ENCODE measurements at places on chromosomes 5 and 9.

DNA sequence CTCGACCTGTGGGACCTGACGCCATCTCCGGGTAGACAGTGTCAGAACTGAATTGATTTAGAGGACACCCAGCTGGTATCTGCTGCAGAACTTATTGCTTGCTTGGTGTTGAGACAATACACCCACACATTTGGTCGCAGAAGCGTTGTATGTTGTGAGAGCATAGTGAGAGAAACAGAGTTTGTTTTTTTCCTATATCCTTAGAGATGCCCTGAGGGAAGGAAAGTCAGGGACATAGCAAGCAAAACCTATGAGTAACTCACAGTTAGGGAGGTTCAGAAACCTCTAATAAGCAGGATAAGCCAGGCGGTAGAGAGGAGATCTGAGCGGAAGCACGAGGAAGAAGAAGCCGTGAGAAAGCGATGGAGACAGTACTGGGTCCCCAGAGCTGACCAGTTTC, 59.8 kb downstream of the PTCD2 start:
- no peak for DNase-seq

GRCh38 chr5:8577792-8578191, 708.8 kb downstream of the MTRR start:
- DNase-seq, result no peak

GRCh38 chr5:150164211-150164980, 2.2 kb upstream of the CDX1 start:
- no peak for DNase-seq

DNA sequence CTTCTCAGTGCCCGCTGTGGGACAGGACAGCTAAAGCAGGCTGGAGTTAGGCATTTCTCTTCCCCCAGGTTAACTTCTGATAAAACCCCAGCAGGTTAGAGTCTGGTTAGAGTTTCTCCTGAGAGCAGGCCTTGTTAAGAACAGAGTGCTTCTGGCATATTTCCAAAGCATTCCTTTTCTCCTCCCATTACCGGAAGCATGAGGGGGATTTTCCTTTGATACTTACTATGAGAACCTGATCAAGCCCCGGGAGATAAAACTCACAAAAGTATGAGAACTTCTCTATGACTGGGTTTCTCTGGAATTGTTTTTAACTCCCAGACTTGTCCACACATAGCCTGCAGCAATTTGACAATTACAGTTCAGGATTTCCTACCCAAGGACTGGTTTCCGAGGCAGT, 77.4 kb upstream of the MAST4 start:
- no peak for DNase-seq

- DNase-seq, result no peak
Observed at GRCh38 chr5:103525361-103525760, 37.2 kb downstream of the NUDT12 start.

DNA sequence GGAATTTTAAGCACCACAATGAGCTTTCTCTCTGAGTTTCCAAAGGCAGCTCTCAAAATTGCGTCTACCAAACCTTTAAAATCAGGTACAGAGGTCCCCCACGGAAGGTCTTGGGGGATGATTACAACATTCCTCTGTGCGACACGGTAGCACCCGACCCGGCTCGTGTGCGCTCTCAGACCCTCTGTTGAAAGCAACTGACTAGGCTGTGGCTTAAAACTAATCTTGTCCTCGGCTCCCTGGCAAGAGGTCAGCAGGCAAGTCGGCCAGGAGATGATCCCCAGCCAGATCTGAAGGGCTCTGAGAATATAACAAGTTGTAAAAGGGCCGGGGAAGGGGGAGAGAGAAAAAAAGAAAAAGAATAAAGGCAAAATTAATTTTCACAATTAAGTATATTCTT, 92.6 kb upstream of the LMX1B start:
- DNase-seq, result no peak

DNA sequence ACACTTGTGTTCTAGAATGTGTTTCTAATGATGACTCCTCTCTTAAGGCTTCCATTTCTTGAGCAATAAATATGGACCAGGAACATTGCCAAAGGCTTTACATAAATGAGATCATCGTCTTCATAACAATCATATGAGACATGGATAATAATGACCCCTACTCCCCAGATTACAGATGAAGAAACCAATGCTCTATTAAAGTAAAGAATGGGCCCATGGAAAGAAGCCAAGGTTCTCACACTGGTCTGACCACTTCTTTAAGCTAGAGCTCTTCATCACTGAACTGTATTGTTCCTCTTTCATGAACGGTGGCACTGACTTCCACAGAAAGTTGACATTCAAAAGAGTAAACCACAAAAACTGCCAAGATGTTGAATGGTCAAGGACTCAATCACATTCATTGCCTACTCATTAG, 65.3 kb downstream of the MARCHF3 start:
- DNase-seq, result no peak

DNA sequence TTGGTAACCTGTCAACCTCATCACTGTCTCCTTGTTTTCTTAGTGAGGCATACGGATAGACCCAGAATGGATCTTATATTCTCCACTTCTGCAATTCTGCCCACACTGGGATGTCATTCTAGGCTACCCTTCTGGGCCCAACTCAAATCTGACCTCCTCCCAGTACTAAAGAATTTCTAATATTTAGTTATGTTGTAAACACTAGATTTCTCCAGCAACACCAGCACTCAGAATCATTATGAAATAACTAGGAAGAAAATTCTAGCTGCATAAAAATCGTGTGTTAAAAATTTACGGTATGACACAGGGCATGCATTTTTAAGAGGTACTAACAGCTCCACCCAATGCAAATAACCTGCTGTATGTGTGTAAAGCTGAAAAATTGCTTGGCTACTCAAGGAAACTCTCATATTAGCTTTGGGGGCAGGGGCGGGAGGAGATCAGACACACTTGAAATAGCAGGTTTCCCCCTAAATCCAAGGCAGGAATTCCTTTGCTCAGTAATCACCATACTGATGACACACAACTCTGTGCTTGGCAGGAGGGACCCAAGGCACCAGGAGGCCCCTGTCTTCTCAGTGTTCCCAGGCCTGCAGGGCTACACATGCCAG, 27.3 kb downstream of the MACROH2A1 start:
- DNase-seq, result no peak

GRCh38 chr9:98702340-98702739, 6.4 kb downstream of the GABBR2 start:
- DNase-seq, result no peak

- DNase-seq, result no peak
Observed at GRCh38 chr5:152503206-152503605, 98.1 kb upstream of the NMUR2 start.

- DNase-seq, result no peak
Observed at GRCh38 chr5:54997081-54997480, 11.7 kb upstream of the ESM1 start.

GRCh38 chr5:150146862-150147601, 8.6 kb downstream of the PDGFRB start:
- no peak for DNase-seq

DNA sequence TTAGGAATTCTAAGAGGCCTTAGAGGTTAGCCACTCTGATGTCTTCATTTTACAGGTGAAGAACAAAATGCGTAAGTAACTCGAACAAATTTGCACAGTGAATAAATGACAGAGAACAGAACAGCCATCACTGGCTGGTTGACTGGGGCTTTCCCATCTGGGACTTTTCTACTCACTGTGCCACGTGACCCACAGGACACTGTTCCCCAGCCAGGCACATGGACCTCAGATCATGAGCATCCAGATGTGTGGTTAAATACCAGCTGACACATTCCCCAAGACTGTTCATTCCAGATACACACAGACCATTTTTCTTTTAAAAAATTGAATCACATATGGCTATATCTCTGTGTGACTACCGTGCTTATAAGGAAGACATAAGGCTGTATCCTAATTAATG, 25.8 kb upstream of the MED10 start:
- no peak for DNase-seq

GRCh38 chr5:96384353-96384752, 48.7 kb downstream of the PCSK1 start:
- no peak for DNase-seq

DNA sequence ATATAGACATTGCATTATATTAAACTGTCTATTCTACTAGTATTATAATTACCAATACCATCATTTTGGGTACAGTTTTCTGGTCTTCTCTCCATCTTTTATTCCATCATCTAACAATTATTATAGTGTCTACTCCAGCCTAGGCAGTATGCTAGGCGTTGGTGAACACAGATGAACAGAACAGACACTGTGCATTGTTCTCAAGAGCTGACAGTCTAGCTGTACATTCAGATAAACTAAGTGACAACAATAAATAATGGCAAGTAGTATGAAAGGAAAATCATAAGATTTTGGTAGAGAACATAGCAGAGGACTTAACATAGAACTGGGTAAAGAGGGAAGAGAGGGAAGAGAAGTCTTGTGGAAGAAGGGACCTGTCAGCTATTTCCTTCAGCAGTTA, 12.5 kb upstream of the SGCD start:
- no peak for DNase-seq

DNA sequence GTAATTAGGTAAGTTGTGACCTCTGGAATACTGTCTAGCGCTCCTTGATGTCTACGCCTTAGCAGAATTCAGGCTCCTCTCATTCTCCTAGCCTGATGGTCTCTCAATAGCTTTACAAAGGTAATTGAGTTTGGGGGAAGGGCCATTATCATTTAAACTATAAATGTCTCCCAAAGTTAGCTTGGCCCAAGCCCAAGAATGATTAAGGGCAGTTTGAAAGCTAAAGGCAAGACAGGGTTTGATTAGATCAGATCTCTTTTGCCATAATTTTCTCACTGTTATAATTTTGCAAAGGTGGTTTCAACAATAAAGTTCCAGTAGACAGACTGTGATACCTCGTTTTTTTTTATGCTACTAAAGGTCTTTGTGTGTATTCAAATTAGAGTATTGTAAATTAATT, 3.7 kb upstream of the SLC30A5 start:
- DNase-seq, result no peak

- no peak for DNase-seq
Observed at GRCh38 chr5:38396766-38397165, 138.4 kb downstream of the EGFLAM start.

- no peak for DNase-seq
Observed at GRCh38 chr5:154487541-154487940, 9.5 kb upstream of the HAND1 start.

DNA sequence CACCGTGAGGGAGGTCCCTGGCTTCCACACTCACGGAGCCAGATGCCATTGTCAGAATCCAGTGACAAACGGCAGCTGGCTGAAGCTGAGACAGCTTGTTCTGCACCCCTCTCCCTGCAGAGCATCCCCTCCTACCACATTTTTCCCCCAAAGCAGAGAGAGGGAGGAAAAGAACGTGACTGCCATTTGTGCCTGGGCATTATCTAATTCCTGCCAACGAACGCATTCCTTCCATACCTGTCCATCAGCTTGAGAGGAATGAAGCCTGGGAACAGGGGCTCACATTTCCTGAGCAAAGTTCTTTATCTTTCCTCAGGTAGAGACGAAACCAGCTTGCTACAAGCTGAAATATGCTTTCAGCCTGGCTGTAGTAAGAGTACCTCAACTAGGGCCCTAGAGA, 175.4 kb downstream of the SLIT3 start:
- no peak for DNase-seq

- DNase-seq, result no peak
Observed at GRCh38 chr9:37426846-37427245, 4.3 kb downstream of the GRHPR start.

Measured in Karpas-422 (cell line).